IPS-NIHi11 (cell line): ENCODE measurements at places on chromosomes 1 and 21.

- DNase-seq = no peak
These were observed 5.9 kb downstream of the CHRM3 start for GRCh38 chr1:239392271-239392670.

DNA sequence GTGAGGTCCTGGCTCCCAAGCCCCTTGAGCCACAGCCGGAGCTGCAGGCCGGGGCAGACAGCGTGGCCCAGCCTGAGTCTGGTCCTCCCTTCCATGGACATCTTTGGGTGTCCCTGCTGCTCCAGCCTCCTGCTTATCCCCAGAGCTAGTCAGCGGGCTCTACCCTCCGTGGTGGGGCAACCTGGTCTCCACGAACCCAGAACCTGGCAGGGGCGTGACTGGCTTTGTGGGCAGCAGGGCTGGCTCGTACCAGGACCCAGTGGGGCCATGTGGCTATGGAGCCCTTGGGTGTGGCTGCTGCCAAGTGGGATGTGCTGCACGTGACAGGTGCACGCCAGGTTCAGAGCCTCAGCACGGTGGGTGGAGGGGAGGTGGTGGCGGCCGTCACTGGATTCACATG is 18.3 kb downstream of the CFAP410 start:
- DNase-seq = no peak

- peak; percentile 70 for DNase-seq
These were observed 27.9 kb downstream of the SSBP3 start for GRCh38 chr1:54378157-54378873.

DNA sequence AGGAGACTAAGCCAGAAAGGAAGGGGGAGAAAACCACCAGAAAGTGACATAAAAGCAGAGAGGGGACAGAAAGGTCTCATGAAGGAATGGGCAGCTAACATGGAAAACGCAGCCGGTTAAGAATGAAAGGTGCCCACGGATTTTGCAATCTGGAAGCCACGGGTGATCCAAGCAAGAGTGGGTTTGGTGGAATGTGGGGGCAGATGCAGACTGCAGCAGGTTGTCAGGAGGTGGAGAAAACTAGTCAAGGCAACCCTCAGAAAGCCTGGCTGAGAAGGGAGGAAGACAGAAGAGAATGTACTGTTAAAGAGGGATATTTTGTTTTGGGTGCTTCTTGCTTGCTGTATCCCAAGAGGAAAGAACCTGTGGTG is 12.6 kb upstream of the SMIM12 start:
- DNase-seq = no peak

GRCh38 chr1:46647611-46648010 is 20.6 kb downstream of the ATPAF1 start:
- no peak for DNase-seq

GRCh38 chr21:30831194-30831765 is 1.7 kb upstream of the KRTAP7-1 start:
- DNase-seq = peak; percentile 65
